Urothelium cell line (cell line): ENCODE measurements at places on chromosomes 6 and 20.

GRCh38 chr6:121711472-121711871 lies 276.0 kb downstream of the GJA1 start:
- DNase-seq = no peak

GRCh38 chr6:107101686-107102413 lies 13.5 kb downstream of the BEND3 start:
- DNase-seq = no peak

DNA sequence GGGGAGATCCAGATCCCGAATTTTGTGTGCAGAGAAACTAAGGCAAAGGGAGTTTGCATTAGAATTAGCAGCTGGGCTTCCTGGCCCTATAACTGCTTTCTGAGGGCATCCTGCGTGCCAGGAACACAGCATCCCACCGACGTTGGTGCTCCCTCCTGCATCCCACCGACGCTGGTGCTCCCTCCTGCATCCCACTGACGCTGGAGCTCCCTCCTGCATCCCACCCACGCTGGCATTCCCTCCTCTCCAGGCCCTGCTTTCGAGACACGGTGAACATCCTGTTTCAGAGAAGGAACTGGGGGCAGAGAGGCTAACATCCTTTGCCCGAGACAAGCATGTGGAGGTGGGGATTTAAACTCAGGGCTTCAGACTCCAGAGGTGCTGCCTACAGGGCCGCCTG lies 44.4 kb downstream of the DACT2 start:
- no peak for DNase-seq

DNA sequence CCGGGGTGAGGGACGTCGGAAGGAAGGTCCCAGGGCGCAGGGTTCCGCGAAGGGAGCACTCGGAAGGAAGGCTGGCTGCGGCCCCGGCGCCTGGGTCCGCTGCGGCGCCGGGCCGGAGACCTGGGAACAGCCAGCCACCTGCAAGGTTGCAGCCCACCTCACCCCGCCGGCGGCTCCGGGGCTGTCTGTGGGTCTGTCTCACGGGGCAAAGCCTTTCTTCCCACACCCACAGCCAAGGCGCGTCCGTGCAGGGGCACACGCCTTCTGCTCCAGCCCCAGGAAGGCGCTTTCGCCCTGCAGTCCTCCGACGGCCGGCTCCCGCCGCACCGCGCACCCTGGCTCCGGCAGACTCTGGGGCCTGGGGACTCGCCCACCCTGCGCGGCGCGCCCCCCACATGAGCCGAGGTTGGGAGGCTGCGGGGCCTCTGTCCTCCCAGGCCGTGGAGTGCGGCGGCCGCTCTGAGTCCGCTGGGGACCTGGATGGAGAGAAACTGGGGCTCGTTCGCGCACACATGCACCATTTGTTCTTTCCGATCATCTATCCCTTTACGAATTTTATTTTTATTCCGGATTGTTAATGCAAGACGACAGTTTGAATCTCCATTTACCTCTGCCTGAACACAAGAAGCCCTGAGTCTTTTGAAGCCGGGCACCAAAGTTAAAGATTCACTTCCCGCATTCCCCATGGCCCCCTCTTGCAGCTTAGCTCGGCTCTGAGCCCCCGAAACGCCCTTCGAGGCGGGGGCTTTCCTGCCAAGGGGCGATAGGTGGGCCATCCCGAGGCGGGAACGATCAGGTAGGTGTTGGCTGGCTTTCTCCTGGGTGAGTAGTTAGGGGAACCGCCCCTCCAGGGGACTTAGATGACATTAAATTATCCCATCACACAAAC lies 4.5 kb upstream of the FOXC1 start:
- DNase-seq = no peak

- DNase-seq = no peak
These were observed 34.0 kb downstream of the TRERF1 start for GRCh38 chr6:42417641-42418112.

GRCh38 chr6:71492668-71493067 lies 204.1 kb downstream of the OGFRL1 start:
- no peak for DNase-seq

- no peak for DNase-seq
These were observed 187.5 kb upstream of the SPTLC3 start for GRCh38 chr20:12821249-12821648.

DNA sequence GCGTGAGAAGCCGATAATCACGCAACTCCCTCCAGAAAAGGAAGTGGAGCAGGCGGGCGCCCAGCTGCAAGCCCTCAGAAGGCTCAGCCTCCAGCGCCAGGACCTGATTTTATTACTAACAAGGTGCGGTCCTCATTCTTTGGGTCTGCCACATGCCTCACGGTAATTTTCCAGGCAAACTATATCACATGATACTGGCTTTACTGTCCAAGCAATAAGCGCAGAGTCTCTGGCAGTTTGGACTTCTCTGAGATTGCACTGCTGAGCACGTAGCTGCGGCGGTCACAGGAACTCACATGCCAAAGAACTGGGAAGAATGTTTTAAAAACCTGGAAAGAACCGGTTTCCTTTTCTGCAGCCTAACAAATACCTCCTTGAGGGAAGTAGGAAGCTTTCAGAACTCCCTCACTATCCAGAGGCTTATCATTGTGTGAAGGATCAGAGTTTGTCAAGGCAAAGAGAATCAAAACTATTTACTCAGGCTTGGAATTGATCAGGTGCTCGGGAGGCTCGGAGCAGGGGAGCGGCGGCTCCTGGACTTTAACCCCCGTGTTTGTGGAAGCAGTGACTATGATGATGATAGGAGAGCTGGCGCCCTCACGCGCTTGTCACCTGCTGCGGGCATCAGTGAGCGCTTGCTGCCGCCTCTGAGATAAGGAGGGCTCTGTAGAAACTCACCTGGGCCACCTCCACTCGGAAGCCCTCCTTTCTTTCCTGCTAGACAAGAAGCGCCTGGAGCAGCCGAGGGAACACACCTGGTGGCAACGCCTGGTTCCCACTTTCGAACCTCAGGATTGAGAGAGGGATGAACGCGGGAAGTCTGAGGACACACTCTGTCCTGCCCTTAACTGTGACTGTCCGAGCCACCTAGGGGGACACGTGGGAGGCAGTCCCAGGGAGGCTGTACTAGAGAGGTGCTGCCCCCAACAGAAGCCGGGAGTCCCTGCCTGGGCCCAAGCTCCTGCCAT lies 27.2 kb upstream of the SYNJ2 start:
- DNase-seq = no peak

GRCh38 chr6:158744986-158745430 lies 74.2 kb downstream of the EZR start:
- DNase-seq = no peak

- peak; percentile 88 for DNase-seq
These were observed at the start of gene SCRT2 for GRCh38 chr20:675453-676314. Gene SCRT2 (minus strand): TSS chr20:675802. CDS start chr20:675601, 201 bp downstream.

GRCh38 chr6:45587229-45588060 lies 209.7 kb upstream of the SUPT3H start:
- DNase-seq = no peak

- DNase-seq = no peak
These were observed 128.0 kb downstream of the GMDS start for GRCh38 chr6:2117447-2117846.

GRCh38 chr6:34836451-34836850 lies 44.6 kb downstream of the BLTP3A start:
- no peak for DNase-seq

GRCh38 chr6:136736281-136736960 lies 55.9 kb downstream of the MAP3K5 start:
- no peak for DNase-seq

DNA sequence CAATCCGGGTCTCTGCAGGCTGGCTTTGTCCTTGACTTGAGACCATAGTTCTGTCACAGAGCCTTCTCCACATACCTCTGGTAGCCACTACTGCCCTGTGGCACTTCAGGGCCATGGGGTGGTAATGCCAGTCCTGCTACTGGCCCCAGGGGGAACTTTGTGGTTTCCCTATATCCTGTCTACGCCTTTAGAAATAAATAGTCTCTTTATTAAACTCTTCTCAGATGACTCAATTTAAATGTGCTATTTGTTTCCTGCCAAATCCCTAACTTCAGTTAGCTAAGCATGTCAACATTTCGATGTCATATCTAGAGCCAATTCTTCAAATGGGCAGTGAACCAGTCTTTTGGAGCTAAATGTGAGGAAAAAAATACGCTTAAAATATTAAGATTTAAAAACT lies 60.1 kb downstream of the SEL1L2 start:
- peak; percentile 40 for DNase-seq

DNA sequence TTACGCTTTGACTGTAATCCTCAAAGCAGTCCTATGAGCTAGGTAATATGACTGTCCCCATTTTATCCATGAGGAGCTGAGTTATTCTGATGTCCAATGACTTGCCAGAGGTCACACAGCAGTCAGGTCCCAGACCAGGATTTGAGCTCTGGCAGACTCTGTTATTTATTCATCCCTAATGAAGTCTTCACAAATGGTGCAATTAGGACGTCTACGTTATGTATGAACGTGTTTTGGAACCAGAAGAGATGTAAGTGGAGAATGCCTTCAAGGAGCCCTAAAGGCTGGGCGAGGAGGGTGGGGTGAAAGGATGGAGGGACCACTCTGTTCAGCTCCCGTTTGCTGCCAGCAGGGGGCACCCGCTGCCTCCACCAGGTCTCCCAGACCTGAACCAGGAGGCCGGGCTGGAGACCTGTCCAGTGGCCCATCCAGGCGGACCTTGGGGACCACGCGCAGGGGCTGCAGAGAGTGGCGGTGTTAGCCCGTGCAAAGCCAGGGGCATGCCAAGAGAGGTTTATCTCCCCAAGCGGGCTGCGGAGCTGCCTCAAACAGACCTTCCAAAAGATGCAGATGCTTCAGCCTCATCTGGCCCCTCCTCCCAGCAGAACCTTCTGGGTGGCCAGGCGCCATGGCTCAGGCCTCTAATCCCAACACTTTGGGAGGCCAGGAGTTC lies 15.2 kb upstream of the ZNF335 start:
- DNase-seq = peak; percentile 86

GRCh38 chr6:75759207-75759606 lies 10.2 kb downstream of the MYO6 start:
- no peak for DNase-seq

- no peak for DNase-seq
These were observed 9.9 kb upstream of the SLC17A3 start for GRCh38 chr6:25883991-25884390.

DNA sequence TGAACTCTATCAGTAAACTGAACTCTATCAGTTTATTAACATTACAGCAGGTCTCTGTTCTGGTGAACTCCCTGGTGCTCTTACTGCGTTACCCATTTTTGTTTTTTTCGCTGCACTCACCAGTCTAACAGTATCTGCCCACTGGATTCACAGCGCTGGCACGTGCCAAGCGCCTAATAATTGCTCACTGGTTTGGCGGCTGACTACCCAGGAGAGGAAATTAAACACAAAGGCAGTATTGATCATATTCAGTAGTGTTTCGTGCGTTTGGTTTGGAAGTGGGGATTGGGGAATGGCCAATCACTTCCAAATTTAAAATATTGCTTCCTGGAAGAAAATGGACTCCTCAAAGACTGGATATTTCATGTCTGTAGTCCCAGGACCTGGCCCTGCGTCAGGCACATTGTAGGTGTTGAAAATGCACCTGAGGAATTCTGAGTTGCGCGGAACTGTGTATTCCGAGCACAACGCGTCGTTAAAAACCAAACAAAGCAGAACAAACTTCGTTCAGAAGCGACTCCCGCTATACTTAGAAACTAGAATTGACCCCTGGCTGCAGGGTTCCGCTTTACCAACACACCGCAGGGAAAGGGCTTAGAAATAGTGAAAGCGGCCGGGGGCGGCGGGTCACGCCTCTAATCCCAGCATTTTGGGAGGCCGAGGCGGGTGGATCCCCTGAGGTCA lies 1.1 kb upstream of the RPS12 start:
- DNase-seq = peak; percentile 19

DNA sequence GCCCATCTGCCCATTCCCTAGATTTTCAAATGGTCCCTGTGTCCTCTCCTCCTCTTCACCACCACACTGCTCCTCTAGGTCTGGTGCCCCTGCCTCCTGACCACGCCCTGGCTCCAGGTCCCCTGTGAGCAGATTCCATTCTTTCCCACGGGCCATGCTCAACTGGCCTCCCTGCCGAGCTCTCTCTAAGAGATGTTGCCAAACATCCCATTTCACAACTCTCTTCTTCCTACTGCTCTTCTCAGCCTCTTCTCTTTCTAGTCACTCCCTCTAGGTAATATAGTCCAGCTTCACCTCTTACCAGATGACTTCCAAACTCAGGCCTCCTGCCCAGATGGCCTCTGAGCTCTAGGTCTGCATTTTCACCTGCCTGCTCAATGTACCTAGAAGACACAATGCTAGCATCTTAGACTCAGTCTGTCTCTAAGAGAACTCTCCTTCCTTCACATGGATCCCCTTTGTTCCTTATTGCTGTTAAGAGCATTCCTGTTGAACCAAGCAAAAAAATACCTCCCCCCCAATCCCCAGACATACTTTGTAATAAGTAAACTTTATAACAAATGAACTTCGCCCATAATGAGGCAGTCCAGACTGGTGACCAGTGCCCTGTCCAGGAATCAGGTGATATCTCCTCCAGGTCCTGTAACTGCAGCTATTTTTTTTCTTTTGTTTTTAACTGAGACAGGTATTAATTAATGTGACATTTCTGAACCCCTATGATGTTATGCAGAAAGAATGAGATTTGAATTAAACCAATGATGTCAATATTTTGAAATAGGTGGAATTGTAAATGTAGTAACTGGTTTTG lies 79.0 kb downstream of the LYRM4 start:
- DNase-seq = no peak

DNA sequence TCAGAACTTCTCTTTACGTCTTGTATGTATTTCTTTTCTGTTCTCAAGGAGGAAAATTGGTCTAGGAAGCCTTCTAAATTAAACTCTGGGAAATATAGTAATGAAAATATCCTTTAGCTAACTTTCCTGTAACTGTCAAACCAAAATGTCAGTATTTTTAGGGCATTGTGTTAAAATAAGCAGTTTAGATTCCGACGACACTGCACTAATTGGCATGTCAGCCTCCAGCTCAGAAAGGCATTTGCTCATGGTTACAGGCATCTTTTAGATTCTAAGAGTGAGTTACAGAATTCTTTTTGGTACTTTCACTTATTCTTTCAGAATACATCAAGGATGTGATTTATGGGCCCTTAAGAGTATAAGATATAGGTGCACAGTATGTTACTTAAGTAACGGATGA lies 26.1 kb upstream of the VAPB start:
- no peak for DNase-seq

DNA sequence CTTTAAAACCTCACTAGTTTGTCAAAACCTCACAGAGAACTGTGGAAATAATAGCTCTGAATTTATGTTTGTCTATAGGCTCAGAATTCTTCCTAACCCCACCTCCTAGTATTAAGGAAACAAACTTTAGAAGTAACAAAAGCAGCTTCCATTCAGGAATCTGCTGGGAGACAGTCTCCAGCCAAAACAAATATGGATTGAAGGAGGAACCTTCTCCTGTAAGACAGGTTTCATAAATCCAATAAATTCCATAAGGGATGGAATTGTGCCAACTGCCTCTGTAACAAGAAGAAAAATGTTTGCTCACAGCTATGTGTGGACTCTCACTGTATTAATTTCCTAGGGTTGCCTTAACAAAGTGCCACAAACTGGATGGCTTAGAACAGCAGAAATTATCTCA lies 7.5 kb downstream of the SYCP2 start:
- DNase-seq = no peak

GRCh38 chr6:82602776-82603175 lies 239.2 kb downstream of the TPBG start:
- no peak for DNase-seq

- no peak for DNase-seq
These were observed 160.0 kb downstream of the PLCB4 start for GRCh38 chr20:9228774-9229450.

- no peak for DNase-seq
These were observed 55.0 kb downstream of the BCKDHB start for GRCh38 chr6:80161434-80161833.

GRCh38 chr6:6622501-6622900 lies 34.0 kb downstream of the LY86 start:
- no peak for DNase-seq
